A549 treated with AZD2906 at 1 μM for 4 hours (cell line): ENCODE measurements at places on chromosomes 12 and 14. TPM values are rescaled to one million over a fixed set of nuclear protein-coding genes. Genes with fewer than 3 reads are reported as not detected.

OR4E2 gene
- total RNA-seq = not detected in 5 replicates

TAS2R30 gene
- 0.03 TPM in 1 of 5 replicates, not detected in the others for total RNA-seq

TCL1B gene
- not detected in 5 replicates for total RNA-seq

ITGB7 gene
- 0.22 to 0.46 TPM (median 0.36 TPM) in 5 replicates for total RNA-seq
